ENCODE measurements at places on chromosomes 2 and 18.
A peak's percentile ranks its signal among the peaks of the same experiment; 100 is the strongest.

- no peak for DNase-seq
These were observed 3.4 kb downstream of the FBLN7 start for GRCh38 chr2:112141626-112142007.

DNA sequence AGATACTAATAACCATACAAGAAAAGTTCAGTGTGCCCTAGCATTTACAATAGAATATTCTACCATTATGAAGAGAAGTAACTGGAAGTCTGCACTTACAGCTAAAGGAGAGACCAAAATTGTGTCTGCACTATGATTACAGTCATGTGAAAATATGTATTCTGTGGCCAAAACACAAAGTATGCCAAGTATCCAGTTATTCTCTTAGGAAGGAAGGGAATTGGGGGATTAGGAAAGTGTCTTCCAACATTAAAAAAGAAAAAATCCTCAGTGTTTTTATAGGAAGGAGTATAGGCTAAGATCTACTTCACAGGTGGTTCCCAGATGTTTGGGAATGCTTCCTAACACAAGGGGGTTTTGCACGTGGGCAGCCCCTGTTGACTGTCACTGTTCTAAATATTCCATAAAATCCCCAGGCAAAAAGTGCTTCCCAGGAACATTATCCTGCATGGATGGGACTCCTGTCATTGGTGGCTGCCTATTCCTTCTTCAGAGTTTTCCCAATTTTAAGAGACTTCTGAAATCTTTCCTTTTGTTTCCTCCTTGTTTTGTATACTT, 180.2 kb upstream of the KLHL29 start:
- no peak for DNase-seq

DNA sequence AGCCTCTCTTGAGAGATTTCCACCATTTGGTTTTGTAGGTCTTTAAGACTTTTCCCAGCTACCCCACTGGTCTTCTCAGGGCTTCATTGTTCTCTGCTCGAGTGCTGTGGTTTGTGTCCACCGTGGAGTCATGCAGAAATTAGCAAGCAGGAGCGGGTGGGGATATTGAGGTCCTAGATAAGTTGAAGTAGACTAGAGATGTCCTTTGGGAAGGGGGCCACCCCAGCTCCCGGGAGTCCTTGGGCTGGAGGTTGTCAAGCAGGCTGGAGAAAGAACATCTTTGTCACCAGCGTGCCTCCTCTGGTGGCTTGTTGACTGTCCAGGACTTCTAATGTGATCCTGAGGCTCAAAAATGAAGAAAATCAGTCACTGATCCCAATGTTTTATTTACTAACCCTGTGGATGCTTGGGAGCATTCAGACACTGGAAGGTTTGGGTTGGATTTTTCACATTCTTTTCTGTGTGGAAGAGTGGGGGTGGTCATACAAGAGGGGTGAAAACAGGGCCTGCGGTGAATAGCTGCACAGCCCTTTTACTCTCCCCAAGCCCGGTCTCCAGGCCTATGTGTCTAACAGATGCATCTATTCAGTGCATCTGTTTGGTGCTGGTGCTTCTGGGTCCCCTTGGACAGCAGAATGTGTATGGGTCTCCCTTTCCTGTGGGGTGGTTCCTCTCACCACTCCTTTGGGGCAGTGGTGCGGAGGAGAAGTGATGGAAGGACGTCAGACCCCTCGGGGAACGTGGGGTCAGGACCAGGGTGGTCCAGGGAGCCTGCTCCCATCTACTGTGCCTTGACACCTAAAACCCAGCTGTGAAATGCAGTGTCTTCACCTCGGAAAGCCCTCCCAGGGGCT, 208.1 kb downstream of the KLHL29 start:
- no peak for DNase-seq

DNA sequence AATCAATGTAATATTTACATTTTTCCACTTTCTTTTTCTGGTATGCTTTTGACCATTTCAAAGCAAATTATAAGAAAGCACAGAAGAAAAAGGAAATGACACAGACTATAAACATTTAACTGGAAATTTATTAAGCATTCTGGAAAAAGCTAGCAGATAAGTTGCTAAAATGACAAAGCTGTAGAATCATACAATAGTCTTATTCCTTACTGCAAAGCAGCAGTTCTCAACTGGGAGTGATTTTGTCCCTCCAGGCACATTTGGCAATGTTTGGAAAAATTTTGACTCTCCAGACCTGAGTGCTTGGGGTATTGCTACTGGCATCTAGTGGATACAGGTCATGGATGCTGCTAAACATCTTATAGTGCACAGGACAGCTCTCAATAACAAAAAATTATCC, 75.1 kb downstream of the MBD5 start:
- no peak for DNase-seq

DNA sequence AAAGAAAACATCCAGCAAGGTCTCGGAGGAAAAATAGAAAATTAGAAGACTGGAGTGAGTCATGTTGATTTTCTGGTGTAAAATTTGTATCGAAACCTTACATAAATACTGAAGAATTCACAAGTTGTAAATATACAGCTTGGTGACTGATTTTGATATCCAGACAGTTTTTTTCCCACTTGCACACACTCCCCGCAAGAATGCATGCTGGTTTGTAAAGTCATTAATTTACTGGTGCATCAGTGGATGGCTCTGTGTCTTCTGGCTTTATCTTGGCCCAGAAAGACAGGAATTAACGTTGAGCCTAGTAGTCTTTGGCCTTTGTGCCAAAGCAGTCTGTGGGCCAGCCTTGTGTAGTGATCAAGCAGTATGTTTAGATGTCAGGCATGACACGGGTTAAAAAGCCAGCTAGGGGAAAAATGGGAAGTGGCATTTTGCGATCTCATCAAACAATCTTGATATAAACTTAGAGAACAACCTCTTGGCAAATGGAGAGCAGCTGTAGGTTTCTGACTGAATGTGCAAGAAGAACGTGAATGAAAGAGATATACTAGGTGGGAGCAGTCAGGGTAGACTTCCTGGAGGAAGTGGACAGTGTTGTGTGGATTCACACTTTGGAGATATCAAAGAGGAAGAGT, 22.7 kb upstream of the CASP8 start:
- no peak for DNase-seq

GRCh38 chr2:208253600-208254117, 1.2 kb downstream of the IDH1 start:
- DNase-seq = no peak

GRCh38 chr2:198657512-198658121, 800.1 kb downstream of the SATB2 start:
- no peak for DNase-seq

DNA sequence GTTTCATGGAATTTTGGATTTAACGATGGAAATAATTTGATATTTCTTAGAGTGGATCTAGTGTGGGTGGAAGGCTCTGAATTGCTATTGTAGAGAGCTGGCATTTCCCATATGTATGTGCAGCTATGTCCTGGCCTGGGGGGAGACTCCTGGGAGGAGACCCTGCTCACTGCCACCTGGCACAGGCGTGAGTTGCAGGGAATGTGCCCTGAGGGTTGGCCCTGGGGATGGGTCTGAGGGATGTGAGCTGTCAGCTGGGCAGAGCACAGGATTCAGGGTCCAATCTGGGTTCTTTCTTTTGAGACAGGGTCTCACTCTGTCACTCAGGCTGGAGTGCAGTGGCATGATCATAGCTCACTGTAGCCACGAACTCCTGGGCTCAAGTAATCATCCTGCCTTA, 120.2 kb downstream of the CLIP4 start:
- DNase-seq = no peak

DNA sequence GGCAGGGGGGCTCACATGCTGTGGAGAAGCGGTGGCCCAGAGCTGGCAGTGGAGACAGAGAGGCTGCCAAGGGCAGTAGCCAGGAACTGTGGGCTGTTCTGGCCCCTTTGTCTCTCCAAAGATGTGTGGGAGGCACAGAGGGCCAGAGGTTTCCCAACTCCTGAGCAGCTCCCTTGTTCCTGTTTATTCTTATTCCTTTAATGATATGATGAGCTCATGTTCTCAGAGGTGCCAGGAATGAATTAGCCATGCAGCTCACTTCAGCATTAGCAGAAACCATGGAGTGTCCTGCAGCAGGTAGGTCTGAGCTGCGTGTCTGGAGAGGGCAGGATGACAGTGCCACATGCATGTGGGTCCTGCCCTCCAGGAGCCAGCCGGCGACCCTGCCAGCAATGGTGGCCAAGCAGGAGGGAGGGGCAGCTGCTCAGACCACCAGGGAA, 77.9 kb upstream of the FZD7 start:
- no peak for DNase-seq

GRCh38 chr2:236714080-236714479, 144.5 kb downstream of the ACKR3 start:
- no peak for DNase-seq

- no peak for DNase-seq
These were observed 50.0 kb downstream of the CPO start for GRCh38 chr2:206989311-206989710.

GRCh38 chr2:207768168-207768865, 1.4 kb downstream of the FZD5 start:
- DNase-seq = peak; percentile 13

DNA sequence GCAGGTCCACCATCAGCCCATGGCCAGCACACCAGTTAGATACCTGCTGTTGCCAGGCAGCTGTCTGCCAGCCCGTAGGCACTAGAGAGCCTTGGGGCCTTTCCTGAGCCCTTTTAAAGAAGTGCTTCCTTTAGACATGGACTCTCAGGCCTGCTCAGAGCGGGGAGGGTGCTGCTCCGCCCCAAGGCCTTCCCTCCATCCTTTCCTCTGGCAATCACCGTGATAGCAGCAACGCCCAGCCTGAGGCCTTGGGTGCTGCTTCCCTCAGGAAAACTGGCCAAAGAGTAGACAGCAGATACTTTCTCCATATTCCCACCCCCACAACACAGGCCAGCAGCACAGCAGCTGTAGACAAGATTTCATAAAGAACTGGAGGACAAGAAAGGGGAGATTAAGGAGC, 22.3 kb upstream of the C1QL2 start:
- no peak for DNase-seq

DNA sequence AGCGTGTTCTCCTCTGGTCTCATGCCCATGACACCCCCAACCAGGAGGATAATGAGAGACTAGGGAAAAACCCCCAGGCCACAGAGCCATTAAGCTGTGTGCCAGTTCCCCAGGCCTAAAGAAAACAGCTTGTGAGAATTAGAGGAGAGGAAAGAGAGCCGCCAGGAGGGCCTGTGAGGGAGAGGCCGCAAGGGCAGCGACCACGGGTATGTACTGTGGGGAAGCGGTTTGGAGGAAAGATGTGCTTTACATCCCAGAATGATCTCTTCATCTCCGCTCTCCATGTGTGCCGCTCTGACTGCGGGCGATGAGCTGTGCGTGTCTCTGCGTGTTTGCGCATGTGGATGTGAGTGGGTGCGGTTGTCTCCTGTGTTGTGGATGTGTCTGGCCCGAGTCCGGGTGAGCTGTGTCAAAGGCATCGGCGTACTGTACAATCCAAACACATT, 82.9 kb downstream of the DYSF start:
- no peak for DNase-seq

DNA sequence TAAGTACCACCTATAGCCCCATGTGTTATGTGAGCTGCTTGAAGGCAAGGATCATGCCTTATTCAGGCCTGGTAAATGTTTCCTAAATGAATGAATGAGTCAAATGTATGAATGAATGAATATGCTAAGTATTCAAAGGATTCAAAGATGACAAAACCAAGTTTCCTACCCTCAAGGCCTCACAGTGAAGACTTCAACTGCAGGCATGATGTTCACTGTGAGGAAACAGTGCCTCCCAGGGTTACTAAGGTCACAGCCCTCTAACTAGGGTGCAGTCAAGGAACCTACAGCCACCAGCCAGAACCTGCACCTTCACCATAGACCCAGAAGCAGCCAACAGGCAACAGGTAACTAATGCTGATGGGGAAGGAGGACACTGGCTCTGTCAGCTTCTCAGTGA, 69.3 kb downstream of the SUMO1 start:
- DNase-seq = no peak

- DNase-seq = no peak
These were observed 213.1 kb upstream of the MC4R start for GRCh38 chr18:60585670-60586069.

GRCh38 chr18:32258558-32259204, 68.8 kb downstream of the MEP1B start:
- DNase-seq = no peak

DNA sequence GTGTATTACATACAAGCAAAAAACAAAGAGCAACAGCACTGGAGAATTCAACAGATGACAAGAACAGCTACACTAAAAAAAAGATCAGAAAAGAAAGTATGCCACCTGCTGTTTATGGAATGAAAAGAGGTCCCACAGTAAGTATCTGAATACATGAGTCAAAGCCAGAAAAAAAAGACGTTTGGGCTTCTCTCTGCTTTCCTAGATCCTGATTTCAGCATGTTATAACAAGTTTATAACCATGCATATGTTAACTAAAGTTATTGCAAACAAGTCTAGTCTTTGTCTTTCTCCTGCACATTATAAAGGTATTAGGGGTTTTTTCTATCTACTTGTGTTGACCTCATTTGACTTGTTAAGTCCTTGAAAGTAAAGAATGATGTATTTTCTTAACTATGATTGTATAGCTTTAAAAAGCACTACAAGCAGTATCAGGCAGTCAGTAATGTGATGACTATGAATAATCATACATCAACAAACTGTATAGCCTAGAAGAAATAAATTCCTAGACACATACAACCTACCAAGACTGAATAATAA, 108.5 kb upstream of the COL5A2 start:
- no peak for DNase-seq

GRCh38 chr2:25032094-25032493, 9.8 kb upstream of the EFR3B start:
- no peak for DNase-seq

DNA sequence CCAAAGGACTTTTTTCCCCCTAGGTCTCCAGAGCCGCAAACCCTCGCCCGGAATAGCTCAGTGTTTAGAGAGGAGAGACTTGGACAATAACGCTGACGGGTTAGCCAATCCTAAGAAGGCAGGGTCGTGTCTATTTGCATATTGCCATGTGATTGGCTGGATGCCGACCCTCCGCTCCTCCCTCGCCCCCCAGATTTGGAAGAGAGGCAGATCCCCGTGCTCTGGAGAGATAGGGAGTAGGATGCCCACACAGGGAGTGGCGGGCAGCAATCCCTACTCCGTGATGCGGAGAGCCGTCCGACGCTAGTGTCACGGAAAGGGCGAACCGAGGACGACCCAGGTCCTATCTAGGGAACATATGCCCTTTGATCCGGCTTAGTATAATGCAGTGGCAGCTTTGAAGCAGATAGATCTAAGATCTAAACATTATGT, 1.4 kb downstream of the WNT6 start:
- DNase-seq = no peak

DNA sequence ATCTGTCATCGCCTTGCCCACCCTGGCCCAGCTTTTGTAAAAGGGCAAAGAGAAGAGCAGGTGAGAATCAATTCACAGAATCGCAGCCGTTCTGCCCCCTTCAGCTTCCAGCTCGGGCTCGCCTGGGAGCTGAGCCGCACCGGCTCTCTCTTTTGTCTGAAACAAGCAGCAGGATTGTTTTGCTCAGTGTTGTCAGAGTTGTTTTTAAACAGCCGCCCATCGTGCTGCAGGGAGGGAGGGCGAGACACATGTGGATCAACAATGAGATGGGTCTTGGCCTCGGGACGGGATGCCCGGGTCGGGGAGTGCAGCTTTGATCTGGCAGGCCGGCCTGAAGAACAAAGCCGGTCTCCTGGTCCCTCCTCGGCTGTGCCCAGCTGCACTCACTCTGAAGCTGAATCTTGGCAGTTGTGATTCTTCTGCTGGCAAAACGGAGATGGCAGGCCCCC, 39.7 kb upstream of the HDAC4 start:
- no peak for DNase-seq

- no peak for DNase-seq
These were observed 88.8 kb upstream of the MAP4K4 start for GRCh38 chr2:101608408-101609310.
